ENCODE measurements at places on chromosomes 1 and 21.

DNA sequence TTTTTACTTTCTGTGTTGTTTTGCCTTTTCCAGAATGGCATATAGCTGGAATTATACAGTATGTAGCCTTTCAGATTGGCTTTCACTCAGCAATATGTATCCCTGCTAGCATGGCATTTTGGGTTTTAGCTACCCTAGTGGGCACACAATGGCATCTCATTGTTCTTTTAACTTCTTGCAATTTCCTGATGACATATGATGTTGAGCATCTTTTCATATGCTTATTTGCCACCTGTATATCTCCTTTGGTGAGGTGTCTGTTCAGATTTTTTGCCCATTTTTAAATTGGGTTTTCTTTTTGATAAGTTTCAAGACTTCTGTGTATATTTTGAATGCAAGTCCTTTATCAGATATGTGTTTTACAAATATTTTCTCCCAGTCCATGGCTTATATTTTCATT is 14.0 kb downstream of the TSEN15 start:
- DNase-seq = no peak

DNA sequence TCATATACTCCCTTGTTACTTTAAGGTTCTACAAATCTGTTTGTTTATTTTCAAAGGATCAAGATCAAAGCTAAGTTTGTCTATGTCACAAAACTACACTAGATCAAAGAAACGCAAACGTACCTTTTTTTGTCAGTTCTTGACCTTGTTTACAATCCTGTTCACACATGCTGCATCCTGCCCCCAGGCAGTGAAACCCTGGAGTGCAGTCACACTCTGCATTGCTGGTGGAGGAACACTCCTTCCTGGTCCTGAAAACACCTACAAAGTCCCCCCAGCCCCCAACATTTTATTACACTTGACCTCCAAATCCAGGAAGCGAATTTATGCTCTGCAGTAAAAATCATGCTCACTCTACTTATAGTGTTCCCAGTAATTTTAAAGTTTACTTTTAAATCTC is 2.6 kb downstream of the TNFRSF9 start:
- no peak for DNase-seq

DNA sequence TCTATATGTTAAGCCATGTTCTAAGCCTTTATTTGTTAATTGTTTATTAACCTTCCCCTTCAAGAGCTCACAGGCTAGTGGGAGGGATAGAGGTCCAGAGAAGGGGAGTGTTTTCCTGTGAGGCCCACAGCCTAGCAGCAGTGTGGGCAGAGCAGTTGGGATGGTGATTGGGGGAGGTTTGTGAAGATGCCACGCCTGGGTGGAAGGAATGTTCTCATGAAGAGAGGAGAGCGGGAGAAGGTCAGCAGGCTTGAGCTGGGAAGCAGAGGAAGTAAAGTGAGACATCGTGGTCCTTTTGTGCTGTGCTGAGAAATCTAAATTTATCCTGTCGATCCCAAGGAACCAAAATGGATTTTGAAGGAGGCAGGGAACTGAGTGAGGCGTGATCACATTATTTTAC is 42.6 kb downstream of the TRAPPC10 start:
- DNase-seq = no peak

DNA sequence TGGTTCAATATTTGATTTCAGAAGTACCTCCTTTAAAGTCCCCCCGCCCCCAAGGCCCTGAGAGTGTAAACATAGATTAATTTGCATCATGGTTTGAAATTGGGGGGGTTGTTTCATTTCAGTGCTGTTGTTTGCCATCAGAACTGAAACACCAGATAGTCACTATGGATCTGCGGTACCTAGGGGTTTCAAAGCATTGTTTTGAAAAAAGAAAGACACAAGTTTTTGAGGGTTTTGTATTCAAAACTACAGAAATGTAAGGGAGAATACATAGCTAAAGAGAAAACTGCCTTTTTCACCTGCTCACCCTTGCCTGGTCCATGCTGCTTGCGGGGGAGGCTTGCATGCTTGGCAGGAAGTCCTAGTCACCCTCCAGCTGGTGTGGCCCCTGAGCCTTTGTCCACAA is 59.3 kb downstream of the ACP6 start:
- DNase-seq = no peak

GRCh38 chr1:19925342-19926070 is 2.1 kb upstream of the PLA2G2E start:
- DNase-seq = no peak

Measured in hippocampal formation (tissue), 2 donors.